DMS153 (cell line): ENCODE measurements at places on chromosomes 1 and 21.
A peak's percentile ranks its signal among the peaks of the same experiment; 100 is the strongest.

DNA sequence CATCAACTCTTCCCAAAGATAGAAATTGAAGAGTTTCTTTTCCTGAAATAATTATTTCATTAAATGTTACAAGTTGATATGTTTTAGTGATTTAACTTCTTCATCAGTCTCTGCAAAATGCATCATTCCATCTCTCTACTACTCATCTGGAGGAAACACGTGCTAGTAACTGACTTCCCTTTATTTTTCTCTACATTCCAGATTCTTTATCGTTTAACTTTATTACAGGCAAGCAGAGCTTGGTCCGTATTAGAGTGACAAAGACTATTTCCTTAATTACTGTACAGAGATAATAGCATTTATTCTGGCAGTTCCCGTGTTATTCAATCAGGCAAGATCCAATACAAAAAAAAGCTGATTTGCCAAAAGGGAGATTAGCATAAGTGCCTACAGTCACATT lies 88.6 kb downstream of the TM2D1 start:
- DNase-seq, result no peak

GRCh38 chr1:147717706-147718097 lies 42.7 kb downstream of the GJA5 start:
- DNase-seq, result peak; percentile 62

DNA sequence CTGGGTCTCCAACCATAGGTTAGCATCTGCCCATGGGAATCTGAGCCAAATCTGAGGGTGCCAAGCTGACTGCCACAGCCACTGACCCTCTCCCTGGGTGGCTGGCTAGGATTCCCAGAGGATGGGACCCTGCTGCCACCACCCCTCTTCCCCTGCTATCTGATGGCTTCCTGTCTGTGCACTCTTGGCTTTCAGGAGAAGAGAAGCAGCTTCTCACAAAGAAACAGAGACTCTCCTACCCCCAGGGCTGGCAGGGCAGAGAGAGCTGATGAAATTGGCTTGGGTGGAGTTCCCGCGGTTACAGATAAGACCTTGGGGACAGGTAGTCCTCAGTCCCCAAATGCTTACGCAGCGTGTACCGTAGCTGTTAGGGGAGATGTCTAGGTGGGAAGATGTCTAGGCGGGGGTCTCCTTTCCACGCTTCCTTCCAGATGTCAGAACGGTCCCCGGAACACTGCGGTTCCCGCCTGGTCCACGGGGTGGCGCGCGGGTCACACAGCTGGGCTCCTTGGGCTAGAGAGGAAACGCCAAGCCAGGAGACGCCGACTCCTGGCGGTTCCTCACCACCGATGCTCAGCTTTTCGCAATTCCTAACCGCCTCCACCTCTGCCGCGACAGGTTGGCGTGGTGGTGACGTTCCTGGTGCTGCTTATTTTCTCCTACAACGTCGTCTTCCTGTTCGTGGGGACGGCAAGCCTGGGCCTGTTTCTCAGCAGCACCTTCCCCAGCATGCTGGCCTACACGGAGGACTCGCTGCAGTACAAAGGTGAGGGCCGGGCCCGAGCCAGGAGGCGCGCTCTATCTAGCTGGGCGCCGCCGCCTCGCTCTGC lies 40.1 kb downstream of the ELK4 start:
- DNase-seq, result peak; percentile 97

- DNase-seq, result peak; percentile 74
Measured at GRCh38 chr1:111904478-111905218, 84.8 kb downstream of the KCND3 start.

DNA sequence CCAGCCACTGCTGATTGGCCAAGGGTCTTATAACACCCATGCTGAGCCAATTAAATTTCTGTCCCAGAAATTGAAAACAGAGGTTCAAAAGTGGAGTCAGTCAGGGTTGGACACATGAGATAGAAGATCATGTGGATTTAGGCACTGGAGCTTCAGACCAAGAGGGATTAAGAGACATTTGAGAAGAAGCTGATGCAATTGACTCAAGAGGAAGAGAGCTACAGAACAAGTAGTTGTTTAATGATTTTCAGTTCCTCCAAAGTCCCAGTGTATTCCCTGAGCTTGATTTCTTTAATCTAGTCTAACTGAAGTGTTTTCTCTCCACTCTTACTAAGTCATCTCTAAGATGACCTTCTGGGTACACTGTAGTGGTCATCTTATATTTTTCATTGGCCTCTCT lies 227.1 kb downstream of the DUSP10 start:
- DNase-seq, result no peak

GRCh38 chr1:216758161-216758560 lies 34.9 kb upstream of the ESRRG start:
- DNase-seq, result no peak

- no peak for DNase-seq
Measured at GRCh38 chr1:157523774-157524493, 28.4 kb downstream of the FCRL5 start.

GRCh38 chr1:2921970-2922686 lies 99.1 kb upstream of the ACTRT2 start:
- DNase-seq, result no peak

GRCh38 chr1:47647327-47647845 lies 209.5 kb downstream of the FOXD2 start:
- DNase-seq, result no peak

DNA sequence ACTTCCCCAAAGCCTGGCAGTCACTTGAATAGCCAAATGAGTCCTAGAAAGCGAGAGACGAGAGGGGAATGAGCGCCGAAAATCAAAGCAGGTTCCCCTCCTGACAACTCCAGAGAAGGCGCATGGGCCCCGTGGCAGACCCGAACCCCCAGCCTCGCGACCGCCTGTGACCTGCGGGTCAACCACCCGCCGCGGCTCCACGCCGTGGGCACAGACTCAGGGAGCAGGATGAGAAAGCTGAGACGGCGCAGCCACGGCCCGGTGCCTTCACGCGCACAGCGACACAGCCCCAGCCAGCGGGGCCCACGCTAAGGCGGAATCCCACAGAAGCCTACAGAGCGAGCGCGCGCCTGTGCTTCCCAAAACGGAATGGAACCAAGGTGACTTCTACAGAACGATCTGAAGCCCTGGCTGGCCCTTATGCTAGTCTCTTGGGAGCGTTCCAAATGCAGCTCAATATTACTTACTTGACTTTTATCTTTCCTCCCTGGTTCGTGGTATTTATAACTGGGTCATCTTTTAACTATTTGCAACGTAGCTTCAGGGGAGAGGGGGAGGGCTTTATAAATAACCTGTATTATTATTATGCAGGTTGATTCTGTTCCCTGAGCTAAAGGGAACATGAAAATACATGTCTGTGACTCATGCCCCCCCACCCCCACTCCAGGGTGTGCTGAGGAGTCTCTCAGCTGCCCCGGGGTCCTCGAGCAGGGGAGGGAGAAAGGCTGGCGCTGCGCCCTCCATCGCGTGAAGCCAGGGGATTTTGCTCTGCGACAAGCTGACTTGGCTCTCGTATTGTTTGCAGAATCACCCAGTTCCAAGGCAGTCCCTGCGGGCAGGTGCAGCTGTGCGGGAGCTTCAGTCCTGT lies 1.7 kb downstream of the TSPEAR start:
- peak; percentile 49 for DNase-seq

DNA sequence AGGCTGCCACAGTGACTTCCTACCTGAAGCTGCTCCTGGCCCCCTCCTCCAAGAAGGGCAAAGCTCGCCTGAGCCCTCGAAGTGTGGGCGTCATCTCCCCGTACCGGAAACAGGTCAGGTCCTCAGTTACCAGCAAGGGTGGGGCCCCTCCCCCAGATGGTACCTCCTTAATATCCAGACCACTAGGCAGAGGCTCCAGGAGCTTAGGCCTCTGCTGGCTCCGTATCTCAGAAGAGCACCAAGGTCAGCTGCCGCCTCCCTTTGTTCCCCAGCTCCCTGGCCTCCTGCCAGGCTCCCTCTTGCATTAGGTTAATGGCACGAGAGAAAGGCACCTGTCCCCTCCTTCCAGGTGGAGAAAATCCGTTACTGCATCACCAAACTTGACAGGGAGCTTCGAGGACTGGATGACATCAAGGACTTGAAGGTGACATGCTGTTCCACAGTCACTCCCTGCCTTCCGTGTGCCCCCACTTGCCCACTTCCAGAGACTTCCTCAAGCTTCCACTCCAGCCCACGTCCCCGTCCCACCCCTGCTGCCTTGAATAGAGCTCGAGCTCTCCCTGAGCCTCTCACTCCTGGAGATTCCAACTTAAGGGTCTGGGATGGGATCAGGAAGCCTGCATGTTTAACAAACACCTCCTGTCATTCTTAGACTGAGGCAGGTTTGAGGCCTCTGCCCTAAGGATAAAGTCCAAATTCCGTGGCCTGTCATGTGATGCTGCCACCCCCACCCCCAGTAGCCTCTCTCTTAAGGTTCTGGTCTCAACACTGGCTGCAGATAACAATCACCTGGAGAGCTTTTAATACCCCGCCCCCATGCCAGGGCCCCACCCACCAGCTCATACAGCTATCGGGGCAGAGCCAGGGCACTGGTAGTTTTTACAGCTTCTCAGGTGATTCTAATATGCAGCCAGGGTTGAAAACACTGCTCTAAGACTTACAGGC lies 8.3 kb downstream of the RHOC start:
- DNase-seq, result peak; percentile 75

DNA sequence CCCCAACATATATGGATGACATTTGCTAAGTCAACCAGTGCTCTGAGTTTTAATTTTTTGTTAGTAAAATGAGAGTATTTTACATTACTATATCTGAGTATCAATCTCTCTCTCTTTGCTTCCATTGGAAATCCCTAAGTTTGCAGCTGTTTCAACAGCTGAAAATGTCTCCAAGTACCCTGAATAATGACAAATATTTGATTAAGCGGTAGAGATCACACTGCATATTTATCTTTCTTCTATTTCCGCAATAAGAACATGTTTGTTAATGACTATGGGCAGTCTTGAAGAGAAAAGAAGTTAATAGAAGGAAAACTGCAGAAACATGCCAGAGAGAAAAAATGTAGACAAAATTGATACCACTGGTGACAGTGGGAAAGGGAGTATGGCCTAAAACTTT lies 1117.5 kb downstream of the NCAM2 start:
- DNase-seq, result no peak

DNA sequence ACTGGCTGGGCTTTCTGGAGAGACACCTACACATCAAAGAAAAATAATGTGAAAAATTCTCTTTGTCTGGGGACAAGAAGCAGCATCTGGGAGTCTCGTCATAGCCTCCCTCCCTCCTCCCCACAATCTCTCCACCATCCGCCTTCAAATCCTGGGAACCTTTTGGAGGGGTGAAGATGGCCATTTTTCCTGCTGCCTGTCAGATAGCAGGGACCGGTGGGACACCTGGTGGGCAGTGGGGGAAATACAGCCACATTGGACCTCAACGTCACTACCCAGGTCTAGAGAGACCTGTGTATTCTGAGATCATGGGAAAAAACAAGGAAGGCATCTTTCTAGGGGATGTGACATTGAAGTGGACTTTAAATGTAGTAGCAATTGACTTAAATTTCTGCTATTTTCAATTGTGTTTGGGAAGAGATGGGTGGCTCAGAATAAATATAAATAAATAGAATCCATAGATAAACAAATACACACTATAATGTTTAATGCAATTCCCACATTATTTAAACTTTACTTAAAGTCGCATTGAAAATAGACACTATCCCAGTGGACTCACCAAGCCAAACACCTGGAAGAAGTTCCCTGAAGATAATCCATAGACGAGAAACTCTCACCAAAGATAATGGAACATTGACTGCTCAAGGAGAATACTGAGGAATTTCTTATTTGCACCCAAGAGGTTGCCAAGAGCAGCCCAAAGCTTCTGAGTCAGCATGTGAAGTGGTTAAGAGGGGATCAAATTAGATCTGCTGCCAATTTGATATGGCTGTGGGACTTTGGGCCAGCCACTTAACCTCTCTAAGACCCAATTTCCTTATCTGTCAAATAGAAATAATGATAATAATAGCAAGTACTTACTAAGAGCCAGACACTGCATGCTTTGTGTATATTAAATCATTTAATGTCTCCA lies 147.6 kb upstream of the CAMK1G start:
- DNase-seq, result peak; percentile 78

DNA sequence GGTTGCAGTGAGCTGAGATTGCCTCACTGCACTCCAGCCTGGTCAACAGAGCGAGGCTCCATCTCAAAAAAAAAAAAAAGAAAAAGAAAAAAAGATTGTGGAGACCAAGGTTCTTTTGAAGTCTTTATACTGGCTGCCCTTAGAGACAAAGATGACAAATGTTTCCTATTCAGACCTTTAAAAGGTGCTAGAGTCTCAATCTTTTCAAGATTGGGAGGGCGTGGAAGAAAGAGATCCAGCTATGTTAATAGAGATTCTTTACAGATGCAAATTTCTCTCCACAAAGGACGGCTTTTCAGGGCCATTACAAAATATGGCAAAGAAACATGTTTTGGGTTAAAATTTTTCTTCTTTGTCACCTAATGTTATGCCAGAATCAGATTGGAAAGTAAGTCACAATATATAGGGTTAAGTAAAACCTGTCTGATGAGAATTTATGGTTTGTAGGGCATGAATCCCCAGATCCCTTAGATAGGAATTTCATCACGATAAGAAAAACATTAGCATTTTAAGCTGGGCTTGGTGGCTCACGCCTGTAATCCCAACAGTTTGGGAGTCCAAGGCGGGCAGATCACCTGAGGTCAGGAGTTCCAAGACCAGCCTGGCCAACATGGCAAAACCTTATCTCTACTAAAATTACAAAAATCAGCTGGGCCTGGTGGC lies 13.0 kb upstream of the MORC3 start:
- DNase-seq, result no peak

- no peak for DNase-seq
Measured at GRCh38 chr1:66767626-66768025, 15.4 kb downstream of the DYNLT5 start.

GRCh38 chr1:7539769-7540175 lies 231.3 kb upstream of the VAMP3 start:
- peak; percentile 64 for DNase-seq

DNA sequence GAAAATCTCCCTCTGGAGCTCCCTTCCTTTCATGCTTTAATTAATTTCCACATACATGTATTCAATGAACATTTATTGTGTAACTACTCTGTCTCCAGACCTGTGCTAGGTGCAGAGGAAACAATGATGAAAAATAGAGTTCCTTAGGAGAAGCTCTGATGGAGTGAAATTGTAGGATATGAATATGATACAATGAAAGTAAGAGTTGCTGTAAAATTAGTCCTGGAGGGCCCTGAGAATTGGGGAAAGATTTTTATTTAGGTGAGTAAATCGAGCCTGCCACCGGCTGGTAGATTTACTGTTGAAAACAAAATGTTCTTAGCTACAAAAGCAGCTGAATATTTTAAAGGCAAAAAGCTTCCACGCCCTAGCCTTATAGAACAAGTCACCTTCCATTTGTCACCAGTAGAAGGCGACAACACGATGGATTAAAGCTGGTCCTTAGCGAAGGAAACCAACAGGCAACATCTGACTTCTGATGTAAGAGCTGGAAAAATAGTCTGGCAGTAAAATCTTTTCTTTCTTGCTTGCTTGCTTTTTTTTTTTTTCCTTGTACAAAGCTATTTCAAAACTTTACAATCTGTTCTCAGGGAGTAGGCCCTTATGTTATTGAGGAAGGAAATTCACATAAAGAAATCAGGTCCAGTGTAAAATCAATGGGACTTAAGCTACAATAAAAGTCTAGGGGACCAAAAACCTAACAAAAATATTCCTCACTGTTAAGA lies 82.0 kb upstream of the ROR1 start:
- peak; percentile 66 for DNase-seq
